ENCODE measurements at places on chromosomes 6 and 20. TPM values are rescaled to one million over a fixed set of nuclear protein-coding genes. Genes with fewer than 3 reads are reported as not detected.

SERPINB6 gene
- total RNA-seq, result 136 TPM

LY86 gene
- not detected for total RNA-seq

CLVS2 gene
- total RNA-seq, result not detected

THEMIS gene
- under 0.01 TPM for total RNA-seq

RNF182 gene
- 3.9 TPM for total RNA-seq

IL17F gene
- total RNA-seq, result not detected

ZSCAN31 gene
- total RNA-seq, result 0.84 TPM

C2 gene
- 0.30 TPM for total RNA-seq

SUMO4 gene
- not detected for total RNA-seq

SHLD1 gene
- total RNA-seq, result 2.1 TPM

PRR18 gene
- total RNA-seq, result not detected

SEL1L2 gene
- total RNA-seq, result not detected

SSR1 gene
- 40.1 TPM for total RNA-seq

CCR6 gene
- not detected for total RNA-seq

COL9A3 gene
- total RNA-seq, result 3.0 TPM

SMOC2 gene
- not detected for total RNA-seq

Measured in bronchus fibroblast of lung (primary cell).